Urinary bladder (tissue), 4 donors: ENCODE measurements at places on chromosomes 5 and 9. TPM values are rescaled to one million over a fixed set of nuclear protein-coding genes. Genes with fewer than 3 reads are reported as not detected.
A peak's percentile ranks its signal among the peaks of the same experiment; 100 is the strongest.

DNA sequence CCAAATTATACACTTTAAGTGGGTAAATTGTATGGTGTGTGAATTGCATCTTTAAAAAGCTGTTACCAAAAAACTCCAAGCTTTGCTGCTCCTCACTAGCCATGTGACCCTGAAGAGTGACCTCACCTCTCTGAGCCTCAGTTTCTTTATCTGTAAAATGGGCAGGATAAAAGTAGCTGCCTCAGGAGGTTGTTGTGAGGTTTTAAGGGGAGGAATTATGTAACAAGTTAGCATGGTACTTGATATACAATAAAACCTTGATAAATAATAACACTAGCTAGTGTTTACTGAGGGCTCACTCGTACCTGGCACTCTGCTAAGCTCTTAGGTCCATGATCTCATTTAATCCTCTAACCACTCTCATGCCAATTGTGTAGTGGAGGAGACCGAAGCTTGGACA, 19.0 kb upstream of the PHF19 start:
- no peak for DNase-seq

- DNase-seq, result no peak
These were observed 23.4 kb downstream of the DBH start for GRCh38 chr9:133659516-133659915.

GRCh38 chr5:7018198-7018597, 305.0 kb downstream of the TENT4A start:
- no peak for DNase-seq

Gene SPRY4
- total RNA-seq, result 8.6 TPM

- DNase-seq, result no peak
These were observed 36.1 kb downstream of the SLC22A5 start for GRCh38 chr5:132405646-132406045.

DNA sequence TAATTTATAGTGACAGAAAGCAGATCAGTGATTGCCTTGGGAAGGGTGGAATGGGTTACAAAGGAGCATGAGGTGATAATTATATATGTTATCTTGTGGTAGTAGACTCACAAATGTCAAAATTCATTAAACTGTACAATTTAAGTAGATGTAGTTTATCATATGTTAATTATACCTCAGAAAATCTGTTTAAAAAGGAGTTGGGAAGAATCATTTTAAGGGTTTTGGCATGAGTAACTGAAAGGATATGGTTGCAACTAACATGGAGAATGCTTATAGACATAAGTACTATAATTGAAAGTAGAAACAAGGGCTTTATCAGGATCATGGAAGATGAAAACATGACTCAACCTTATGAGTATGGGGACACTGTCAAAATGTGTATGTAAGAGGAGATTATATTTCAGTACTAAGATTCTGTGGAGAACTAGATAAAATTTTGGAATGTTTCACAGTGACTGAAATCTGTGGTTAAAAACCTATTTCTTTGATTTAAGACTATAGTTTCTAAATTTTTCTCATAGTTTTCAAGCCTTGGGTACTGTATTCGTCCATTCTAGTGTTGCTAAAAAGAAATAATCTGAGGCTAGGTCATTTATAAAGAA, 73.3 kb downstream of the FCHO2 start:
- no peak for DNase-seq

GRCh38 chr5:108681079-108681921, 66.4 kb upstream of the FER start:
- peak; percentile 36 for DNase-seq

GRCh38 chr5:66013397-66013796, 87.0 kb downstream of the ERBIN start:
- DNase-seq, result peak; percentile 0

GRCh38 chr5:109318455-109319108, 91.2 kb downstream of the PJA2 start:
- no peak for DNase-seq
